ENCODE measurements at places on chromosomes 2 and 18.

- no peak for DNase-seq
Observed at GRCh38 chr18:6086731-6087130, 191.4 kb upstream of the TMEM200C start.

GRCh38 chr2:182715121-182715891 is 751 bp upstream of the DNAJC10 start:
- DNase-seq, result peak; percentile 8

GRCh38 chr2:79971807-79972206 is 332.7 kb downstream of the LRRTM1 start:
- DNase-seq, result no peak

DNA sequence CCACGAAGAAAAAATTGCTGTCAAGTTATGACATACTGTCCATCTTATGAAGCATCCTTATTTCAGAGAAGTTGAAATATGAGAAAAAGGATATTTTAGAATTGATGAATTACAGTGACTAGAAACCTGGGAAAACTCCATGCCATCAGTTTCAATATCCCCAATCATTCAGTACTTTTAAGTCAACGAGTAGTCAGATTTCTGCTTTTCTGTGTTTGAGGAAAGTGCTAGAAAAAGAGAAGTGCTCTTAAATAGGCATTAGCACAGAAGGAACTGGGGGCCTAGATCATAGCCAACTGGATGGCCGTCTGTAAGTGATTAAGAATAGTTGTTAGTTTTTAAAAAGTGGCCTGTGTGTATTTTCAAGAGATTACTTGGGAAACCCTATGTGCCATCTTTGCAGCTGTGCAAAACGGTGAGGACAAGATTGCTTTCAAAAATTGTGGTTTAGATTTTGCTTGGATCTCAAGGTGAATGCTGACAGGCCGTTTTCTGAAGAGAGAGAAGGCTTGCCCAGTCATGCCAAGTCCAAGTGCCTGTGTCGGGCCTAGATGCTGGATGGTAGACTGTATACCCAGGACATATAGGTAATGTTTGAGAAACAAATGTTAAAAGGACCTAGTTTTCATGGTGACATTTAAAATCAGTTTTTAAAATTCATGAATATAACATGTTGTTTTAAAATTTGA is 5.1 kb downstream of the NEDD4L start:
- DNase-seq, result no peak

DNA sequence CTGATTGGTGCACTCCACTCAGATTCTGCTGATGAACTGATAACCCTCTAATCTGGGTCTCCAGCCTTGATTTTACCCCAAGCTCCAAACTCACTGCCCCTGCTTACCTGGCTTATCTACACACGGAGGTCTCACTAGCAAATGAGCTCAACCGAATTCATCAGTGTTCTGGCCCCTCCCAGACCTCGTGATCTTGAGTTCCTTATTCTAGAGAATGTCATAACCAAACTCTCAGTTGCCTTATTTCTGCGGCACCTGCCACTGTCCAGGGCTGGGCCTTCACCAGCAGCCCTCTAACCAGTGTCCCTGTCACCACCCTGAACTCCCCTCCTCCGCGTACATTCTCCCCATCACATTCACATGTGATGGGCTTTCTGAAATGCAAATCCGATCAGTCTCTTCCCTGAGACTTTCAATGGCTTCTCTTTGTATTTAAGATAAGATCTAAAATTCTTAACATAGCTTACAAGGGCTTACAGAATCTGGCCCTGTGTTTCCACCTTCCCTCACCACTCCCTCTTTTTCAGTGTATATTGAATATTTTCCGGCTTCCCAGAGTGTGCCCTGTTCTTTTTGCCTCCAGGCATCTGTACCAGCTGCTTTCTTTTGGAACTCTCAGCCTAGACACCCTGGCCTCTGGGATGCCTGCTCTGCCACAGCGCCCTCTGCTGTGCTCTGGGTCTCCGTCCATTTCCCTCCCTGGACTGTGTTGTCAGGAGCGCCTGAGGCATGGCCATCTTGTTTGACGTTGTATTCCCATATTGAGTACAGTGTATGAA is 31.1 kb downstream of the NAB1 start:
- no peak for DNase-seq

- DNase-seq, result peak; percentile 33
Observed at GRCh38 chr2:158024288-158024898, 77.3 kb upstream of the UPP2 start.

DNA sequence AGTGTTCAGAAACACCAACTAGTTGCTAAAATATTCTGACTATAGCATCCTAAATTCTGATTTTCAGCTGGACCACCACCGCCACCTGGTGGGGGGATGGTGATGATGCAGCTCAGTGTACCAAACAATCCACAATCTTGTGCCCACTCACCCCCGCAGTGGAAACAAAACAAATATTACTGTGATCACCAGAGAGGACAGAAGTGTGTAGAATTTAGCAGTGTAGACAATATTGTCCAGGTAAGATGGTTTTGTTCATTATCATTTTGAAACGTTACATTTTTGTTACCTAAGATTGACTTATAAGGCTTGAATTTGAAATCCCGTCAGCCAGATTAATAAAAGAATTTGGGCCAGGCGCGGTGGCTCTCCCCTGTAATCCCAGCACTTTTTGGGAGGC is 31.7 kb upstream of the UBXN4 start:
- peak; percentile 23 for DNase-seq

GRCh38 chr2:70767079-70767698 is 811 bp downstream of the ADD2 start:
- no peak for DNase-seq

- no peak for DNase-seq
Observed at GRCh38 chr2:150729495-150729955, 242.1 kb upstream of the RND3 start.

DNA sequence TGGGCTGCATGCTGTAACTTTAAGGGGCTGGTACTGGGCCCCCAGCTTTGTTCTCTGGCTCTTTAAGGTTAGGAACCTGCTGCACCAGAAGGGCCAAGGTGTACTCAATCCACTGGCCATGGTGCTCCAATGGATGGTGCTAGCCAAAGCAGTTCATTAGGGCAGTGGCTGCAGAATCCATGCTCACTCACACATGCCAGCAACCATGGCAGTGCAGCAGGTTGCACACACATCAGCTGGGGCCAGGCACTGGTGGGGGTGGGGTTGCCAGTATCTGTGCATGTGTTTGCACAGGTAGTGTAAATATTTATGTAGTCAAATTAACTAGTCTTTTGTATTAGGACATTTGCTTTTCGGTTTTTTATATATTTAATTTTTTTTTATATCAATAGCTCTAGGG is 228.3 kb upstream of the EPC2 start:
- no peak for DNase-seq

DNA sequence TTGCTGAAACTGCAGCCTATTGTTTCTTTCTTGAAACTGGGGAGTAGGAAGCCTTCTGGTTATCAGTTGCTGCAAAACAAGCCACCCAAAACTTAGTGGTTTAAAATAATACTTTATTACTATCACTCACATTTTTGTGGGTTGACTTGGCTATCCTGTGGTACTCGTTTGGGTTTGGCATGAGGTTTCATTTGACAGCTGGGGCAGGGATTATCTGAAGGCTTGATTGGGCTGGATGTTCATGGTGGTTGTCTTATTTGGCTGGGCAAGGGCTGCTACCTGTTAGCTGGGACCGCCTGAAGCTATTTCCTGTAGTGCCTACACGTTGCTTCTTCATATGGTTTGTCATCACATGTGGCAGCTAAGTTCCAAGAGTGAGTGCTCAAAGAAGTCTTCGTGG is 122.3 kb downstream of the PLCL1 start:
- DNase-seq, result no peak

GRCh38 chr18:79327199-79327721 is 68.5 kb upstream of the NFATC1 start:
- DNase-seq, result no peak

DNA sequence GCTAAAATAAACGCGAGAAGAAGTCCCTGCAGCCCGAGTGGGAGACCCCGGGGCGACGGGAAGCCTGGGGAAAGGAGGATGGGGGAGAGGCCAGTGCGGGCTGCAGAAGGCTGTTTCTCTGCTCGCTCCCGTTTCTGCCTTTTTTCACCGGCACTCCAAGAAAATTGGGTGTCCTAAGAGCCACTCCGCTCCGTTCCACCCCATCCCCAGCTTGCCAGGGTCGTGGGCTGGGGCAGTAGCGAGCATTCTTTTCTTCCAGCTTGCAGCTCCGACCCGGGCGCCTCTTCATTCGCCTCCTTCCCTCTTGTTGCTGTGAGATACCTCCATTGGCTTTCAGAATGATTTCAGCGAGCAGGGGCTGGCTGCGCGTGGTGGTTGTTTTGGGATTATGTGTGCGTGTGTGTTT is 1.1 kb downstream of the HOXD3 start:
- peak; percentile 44 for DNase-seq

DNA sequence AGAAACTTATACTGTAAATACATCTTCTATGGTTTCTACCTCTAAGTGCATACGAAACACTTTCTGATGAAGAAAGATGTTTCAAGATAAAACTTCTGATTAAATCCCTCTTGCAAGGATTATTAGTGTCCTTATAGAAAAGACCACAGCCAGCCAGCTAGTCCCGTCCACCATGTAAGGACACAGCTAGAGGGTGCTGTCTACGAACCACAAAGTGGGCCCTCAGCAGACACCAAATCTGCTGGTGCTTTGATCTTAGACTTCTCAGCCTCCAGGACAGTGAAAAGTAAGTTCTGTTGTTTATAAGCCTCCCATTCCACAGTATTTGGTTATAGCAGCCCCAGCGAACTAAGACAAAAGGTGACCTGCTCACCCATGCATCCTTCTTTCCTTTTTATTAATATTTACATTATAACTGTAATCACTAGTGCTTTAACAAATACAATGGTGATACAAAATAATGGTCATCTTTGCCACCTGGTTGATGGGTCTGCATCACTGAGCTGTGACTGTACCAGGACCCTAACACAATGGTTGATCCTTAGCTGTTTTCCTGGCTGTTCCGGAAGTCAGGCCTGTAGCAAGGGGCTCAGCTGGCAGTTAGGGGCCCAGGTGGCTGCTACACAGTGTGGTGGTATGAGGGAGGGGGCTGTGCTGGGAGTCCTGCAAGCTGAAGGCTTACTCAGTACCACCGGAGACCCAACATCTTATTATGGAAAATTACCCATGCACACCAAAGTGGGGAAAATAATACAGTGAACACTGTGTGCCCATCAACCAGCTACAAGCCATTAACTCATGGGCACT is 108.5 kb upstream of the SMAD7 start:
- DNase-seq, result no peak

DNA sequence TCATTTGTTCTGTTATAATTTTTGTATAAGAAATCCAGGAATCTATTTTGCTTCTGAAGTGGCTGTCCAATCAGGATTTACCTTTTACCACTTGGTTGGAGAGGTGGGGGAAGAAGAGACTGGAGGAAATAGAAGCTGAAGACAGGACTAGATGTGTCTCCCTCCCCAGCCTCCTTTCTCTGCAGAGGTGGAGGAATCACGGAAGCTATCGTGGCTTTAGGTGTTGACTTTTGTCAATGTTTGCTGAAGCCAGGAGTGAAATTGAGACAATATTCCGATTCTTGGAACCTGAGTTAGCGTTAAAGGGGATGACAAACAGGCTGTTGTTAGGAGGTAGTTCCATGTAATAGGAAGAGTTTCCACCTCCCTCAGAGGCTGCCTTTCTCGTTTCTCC is 43.5 kb downstream of the PDCL3 start:
- DNase-seq, result no peak

DNA sequence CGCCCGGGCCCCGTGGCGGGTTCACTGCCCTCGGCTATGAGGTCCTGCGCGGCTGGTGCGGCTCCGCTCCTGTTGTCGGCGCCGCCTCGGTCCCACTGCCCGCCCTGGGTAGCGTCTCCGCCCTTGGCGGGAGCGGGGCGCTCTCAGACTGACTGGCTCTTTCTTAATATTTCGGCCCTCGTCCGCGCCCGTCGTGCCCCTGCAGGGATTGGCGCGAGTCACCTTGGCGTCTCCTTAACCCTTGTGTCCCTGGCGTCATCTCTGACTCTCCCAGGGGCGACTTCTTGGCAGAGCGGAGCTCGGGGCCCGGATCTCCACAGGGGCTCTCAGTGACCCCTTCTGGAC is 1.3 kb downstream of the PTMA start:
- no peak for DNase-seq

DNA sequence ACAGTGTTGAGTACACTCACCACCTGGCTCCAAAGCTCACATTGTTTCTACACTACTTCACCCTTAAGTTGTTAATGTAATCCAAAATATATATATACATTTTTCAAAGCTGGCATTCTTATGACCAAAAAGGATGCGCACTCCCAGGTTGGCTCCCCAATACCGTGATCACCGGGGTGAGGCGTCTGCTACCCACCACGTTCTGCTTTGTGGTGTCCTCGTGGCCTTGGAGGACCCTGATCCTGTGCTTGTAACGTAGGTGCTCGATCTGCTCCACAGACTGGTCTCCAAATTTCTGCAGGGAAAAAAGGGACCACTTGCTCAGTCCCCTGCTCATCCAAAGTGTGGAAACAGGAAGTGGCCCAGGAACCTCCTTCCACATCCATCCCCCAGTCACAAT is 25.8 kb downstream of the RPL31 start:
- no peak for DNase-seq

- no peak for DNase-seq
Observed at GRCh38 chr2:117323331-117323730, 491.2 kb upstream of the DDX18 start.

DNA sequence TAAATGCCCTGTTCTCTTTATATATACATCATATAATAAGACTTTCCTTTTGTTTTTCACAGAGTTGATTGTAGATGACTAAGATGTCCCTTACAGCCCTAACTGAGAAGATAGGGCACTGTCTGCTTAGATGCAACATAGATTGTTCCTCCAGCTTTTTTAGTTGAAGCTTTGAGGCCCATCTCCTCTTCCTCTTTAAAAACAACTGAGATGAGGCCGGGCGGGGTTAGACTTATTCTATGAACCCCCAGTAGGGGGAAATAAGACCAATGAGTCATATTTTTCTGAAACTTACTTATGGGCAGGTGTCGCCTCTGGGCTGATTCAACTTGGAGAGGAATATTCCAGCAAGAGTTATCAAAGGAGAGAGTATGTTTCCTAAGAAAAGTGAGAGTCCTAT is 84.6 kb downstream of the FBXO15 start:
- DNase-seq, result no peak

DNA sequence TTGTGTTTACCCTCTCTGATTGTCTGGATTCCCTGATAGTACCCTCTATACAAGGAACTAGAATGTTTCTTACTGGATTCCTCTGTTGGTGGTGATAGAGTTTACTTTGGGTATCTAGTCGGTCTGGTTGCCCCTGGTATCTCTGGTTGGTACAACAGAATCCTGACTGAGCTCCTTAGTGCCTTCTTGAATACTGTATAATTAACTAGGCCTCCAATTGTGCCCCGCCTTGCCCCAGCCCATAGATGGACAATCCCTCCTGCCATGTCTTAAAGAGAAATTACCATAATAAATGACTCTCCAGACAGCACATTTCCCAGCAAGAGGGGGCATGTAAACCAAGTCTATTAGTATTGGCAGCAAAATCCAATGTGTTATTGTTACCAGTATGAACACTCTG is 2.3 kb downstream of the SCN1A start:
- DNase-seq, result no peak

DNA sequence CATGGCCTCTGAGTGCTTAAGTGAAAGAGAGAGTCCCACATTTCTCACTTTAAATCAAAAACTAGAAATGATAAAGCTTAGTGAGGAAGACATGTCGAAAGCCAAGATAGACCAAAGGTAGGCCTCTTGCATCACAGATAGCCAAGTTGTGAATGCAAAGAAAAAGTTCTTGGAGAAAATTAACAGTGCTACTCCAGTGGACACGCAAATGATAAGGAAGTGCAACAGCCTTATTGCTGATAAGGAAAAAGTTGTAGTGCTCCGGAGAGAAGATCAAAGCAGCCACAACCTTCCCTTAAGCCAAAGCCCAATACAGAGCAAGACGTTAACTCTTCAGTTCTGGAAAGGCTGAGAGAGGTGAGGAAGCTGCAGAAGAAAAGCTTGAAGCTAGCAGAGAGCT is 32.1 kb downstream of the PSMD1 start:
- DNase-seq, result no peak

- no peak for DNase-seq
Observed at GRCh38 chr2:175619179-175620045, 382.7 kb downstream of the LNPK start.
